Activated CD4-positive, CD25-positive, alpha-beta regulatory T cell (primary cell): ENCODE measurements at places on chromosomes 11 and 22.
A peak's percentile ranks its signal among the peaks of the same experiment; 100 is the strongest.

- no peak for DNase-seq
Measured at GRCh38 chr11:108984523-108984922, 319.7 kb downstream of the DDX10 start.

- no peak for DNase-seq
Measured at GRCh38 chr11:2930704-2931419, 1.6 kb upstream of the PHLDA2 start.

- no peak for DNase-seq
Measured at GRCh38 chr11:69075421-69076128, 26.8 kb downstream of the TPCN2 start.

DNA sequence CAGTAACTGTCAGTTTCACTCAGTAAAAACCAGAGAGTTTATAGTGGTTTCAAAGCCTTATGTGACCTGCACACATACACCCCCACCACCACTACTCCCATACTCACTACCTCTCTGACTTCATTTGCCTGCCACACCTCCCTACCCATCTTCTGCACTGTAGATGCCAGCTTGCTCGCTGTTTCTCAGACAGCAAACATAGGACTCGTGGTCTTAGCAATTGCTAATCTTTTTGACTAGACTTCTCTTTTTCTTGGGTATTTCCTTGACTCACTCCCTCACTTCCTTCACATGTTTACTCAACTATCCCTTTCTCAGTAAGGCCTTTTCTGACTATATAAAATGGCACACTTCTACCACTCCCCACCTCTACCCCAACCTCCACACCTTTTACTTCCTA lies 27.8 kb downstream of the CEP295 start:
- no peak for DNase-seq

DNA sequence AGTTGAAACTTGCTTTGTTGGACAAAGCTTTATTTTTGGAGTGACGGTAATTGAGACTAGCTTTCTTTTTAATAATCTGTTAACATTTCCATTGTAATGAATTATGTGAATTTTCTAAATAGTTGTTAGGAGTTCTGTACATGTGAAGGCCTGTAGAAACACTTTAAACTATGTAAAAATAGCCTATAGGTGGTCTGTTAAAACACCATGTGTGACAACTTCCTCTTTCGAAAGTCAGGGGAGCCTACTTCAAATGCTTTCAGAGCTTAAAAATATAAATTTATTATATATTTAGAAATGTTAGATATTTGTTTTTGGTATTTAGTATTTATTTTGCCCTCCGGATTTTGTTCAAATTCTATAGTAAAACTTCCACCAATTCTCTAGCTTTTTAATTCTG lies 28.7 kb downstream of the DDIAS start:
- DNase-seq = no peak

DNA sequence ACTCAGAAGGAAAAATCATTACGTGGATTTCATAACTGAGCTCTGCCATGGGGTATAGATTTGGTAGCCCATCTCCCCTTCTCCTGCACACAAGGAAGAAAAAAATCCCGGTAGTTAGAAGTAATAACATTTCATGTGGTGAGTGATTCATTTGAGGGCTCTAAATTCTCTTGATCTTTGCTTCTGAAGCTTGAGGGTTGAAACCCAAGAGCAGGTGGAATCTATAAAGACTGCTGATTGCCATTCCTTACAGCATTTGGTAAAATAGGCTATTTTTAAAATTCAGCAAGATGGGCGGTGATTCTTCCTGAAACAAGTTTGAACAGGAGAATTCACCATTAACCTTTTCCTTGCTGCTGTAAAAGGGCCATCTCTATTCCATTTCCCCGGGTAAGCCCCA lies 266.1 kb downstream of the CADM1 start:
- no peak for DNase-seq

DNA sequence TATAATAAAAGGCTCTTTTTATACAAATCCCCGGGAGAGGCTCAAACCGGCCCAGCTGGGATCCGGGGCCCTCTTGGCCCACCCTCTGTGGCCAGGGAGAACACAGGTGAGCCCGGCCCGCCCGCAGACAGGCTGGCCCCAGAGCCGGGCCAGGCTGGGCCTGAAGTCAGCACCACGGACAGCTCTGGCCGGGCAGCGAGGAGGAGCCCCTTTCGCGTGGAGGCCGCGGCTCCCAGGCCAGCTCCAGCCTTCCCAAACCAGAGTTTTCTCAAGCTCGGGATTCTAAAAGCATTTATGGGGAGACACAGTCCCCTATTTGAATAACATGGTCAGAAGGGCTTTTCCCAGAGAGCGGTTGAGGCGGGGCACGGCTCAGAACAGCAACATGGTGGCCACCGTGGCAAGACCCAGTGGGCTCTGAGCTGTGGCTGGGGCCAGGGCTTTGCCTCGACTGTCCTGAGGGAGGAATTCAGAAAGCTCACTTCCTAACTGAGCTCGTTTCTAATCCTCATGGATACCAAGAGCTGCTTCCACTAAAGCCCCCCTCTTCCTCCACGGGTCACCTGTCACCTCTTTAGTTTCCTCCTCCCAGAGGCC lies 115.4 kb downstream of the BRD1 start:
- DNase-seq = no peak

GRCh38 chr22:27790376-27791158 lies 11.0 kb downstream of the MN1 start:
- no peak for DNase-seq

DNA sequence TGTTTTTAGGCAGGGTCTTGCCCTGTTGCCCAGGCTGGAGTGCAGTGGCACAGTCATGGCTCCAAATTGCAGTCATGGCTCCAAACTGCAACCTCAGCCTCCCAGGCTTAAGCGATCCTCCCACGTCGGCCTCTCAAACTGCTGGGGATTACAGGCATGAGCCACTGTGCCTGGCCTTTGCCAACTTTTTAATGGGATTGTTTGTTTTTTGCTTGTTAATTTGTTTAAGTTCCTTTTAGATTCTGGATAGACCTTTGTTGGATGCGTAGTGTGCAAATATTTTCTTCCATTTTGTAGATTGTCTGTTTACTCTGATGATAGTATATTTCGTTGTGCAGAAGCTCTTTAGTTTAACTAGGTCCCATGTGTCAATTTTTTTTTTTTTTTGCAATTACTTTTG lies 10.0 kb upstream of the SCGB1D1 start:
- no peak for DNase-seq

DNA sequence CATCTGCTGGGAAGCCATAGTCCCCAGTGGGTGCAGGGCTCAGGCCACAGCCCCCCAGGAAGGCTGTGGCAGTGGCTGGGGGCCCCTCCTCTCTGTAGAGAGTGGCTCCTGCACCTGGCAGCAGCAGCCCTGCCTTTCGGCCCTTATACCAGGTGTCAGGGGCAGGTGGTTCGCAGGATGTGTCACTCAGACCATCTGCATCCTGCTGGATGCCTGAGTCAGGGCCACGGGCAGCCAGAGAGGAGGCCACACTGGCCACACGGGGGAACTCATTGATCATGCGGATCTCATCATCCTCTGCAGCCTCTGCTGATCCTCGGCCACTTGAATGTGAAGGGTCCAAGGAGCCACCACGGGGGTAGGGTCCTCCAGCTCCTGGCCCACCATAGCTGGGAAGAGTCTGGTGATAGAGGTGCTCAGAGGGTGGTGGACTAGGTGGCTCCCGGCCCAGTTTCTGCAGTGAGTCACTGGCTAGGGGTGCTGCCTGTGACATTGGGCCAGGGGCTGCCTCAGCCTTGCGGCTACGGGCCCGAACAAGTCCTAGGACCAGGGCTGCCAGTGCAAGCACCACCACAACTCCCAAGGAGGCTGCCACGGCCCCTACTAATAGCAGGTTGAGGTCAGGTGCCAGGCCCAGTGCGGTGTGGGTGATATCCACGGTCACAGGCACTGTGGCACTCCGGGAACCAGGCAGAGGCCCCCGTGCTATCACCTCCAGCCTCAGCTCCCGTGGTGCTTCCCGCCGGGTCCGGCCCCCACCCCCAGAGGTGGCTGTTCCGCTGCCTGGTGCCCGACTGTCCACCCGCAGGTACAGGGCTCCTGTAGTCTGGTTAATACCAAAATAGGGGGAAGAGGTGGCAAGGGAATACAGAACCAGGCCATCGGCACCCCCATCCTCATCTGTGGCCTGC lies 3.3 kb upstream of the TPP1 start:
- no peak for DNase-seq

- DNase-seq = no peak
Measured at GRCh38 chr22:24875862-24876506, 70.0 kb downstream of the SGSM1 start.

DNA sequence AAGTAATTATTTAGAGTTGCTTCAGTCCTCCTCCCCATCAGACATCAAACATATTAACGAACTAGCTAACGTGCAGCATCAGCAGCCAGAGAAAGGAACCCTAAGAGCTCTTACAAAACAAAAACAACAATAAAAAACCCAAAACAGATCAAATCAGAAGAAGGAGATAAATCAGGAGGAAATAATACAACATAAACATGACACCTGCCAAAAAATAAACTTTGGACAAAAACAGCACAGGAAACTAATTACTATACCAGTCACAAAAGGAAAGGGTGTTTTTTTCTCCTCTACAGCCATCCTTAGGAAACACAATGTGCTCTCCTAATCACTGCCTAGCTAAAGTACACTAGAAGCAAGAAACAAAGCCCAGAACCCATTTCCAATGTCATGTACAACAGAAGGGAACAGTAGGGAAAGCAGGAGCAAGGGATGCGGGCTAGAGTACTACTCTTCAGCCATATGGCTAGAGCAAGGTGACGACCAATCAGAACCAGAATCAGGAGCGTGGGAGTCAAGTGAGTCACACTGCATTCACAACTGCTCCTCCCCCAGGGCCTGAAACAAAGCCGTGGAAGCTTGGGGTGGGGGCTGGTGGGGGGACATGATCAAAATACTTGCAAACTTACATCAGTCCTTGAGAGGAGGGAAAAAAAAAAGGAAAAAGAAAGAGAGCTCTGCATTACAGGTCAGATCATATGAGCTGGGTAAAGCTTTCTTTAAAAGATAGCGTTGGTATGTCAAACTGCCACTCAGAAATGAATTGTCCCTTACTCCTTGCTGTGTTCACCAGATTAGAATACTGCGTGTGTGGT lies 60.4 kb downstream of the LARGE2 start:
- DNase-seq = no peak

GRCh38 chr11:75328426-75329277 lies 22.8 kb downstream of the ARRB1 start:
- DNase-seq = no peak

GRCh38 chr22:30990690-30991089 lies 21.6 kb downstream of the TUG1 start:
- DNase-seq = no peak

- no peak for DNase-seq
Measured at GRCh38 chr11:32511926-32512325, 71.7 kb upstream of the EIF3M start.

DNA sequence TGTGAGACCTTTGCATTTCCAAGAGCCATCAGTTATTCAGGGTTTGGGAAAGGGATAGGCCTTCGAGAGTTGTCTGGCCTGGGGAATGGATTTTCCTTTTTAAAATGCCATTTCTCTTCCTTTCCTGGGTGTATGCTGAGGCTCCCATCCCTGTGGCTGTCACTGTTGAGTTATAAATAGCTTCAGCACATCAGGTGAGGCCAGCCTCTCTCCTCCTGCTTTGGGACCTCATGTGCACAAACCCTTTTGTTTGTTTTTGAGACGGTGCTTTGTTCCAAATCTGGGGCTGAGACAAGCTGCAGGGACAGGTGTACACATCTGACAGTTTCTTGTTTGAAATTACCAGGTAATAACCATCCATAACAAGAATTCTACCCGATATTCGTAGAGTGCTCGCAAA lies 1.3 kb downstream of the TEF start:
- DNase-seq = no peak

DNA sequence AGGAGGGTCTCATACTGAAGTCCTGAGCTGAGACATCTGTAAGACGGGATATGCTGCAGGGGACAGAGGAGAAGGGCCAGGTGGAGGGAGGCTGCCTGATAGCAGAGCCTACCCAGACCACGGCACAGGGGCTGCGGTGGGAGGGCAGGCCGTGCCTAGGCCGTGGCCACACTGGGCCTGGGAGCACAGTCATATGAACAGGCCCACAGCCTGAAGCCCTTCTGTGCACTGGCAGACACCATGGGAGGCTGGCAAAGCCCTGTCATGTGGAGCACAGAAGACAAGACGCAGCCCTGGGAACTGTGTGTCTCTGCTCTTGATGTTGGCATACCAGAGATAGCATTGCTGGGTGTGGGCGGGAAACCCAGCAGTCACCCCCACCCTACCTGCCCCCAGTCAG lies 3.3 kb downstream of the SPATA19 start:
- no peak for DNase-seq

- no peak for DNase-seq
Measured at GRCh38 chr22:28883657-28883916, 215 bp downstream of the ZNRF3 start.

- no peak for DNase-seq
Measured at GRCh38 chr22:29801153-29801552, 34.0 kb downstream of the UQCR10 start.

- DNase-seq = no peak
Measured at GRCh38 chr11:8080069-8080670, 841 bp upstream of the TUB start.

GRCh38 chr11:64916040-64916774 lies 802 bp downstream of the ATG2A start:
- no peak for DNase-seq

DNA sequence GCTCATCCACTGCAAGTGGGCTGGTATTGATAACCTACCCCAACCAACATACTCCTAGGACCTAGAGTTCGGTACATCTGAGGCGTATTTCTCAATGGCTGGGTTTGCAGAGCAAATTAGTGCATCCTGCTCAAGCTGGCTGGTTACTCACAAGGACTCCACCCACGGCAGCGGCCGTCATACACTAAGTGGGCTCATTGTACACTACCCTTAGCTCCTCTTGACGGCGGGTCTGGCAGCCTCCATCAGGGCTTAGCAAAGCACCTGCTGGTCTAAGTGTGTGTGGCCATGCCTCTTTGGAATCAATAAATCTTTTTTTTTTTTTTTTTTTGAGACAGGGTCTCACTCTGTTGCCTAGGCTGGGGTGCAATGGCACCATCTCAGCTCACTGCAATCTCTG lies 20.2 kb upstream of the KCNJ11 start:
- no peak for DNase-seq

GRCh38 chr11:57311109-57311936 lies 13.4 kb downstream of the TNKS1BP1 start:
- peak; percentile 32 for DNase-seq

GRCh38 chr11:108934696-108935095 lies 269.8 kb downstream of the DDX10 start:
- DNase-seq = no peak

GRCh38 chr22:49196046-49196511 lies 631.6 kb downstream of the BRD1 start:
- no peak for DNase-seq

DNA sequence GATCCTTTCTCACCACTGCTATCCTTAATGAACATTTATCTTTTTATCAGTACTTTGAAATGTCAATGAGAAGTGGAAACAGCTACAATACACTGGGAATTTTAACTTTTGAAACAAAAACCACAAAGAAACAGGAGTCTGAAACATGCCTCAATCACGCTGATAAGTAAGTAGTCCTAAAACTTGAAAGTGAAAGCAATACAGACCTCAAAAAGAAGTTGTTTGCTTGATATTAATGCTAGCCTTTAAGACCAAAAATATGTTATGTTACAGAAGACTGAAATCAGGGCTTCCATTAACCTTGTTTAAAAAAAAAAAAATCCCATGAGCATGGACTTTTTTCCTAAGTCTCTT lies 21.3 kb downstream of the PHF21A start:
- DNase-seq = no peak
